ENCODE measurements at places on chromosomes 7 and 10.

DNA sequence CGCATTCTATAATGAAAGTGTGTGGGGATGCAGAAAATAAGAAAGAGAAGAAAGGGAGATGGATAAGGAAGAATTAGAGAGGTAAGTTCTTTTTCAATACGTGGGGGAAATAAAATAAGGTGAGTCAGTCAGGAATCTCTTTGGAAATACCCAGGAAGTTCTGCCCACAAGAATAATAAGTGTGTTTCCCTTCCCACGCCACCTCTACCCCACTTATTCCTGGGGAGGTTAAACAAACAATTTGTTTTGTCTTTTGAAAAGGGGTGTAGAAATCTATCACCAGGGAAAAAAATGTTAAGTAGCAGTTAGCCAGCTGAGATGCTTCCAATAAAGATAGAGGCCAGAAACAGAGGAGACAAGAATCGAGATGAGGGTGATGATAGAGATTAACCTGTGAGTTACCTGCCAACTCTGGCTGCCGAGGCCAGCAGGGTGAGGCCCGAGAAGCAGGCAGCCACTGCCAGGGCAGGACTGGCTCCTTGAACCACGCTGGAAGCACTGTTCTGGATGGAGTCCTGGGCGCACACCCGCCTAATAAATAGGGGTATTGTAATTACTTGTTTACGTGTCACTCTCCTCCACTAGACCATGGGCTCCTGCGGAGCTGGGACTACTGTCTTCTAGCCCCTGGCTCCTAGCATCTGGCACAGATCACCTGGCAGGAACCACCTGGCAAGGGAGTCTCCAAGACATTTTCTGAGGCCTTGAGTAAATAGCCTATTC, 191.3 kb downstream of the FGFR2 start:
- no peak for DNase-seq

DNA sequence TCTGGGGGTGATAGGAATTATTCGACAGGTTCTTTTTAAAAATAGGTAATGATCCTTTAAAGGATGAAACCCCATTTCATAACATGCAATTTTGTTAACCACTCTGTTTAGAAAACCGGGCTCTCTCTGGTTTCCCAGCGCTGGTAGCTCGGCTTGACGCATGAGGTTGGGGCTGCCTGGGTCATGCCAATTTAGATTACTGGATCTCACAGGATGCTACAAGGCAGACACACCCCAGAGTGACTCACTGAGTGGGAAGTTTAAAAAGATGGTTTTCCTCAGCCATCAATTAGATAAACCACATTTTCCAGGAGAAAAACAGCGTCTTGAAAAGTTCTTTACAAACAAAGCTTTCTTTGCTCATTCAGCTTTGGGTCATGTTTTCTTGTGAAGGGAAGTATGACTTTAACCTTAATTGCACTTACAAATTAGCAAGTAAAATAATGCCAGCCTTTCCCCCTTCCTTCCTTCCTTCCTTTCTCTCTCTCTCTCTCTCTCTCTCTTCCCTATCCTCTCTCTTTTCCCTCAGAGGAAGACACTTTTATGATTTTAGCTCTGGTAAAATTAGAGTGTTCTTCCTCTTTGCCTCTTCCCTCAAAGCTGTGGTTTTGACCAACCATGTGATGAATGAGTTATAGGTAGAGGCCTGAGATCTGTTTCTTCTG, 99.8 kb downstream of the EPDR1 start:
- DNase-seq = no peak

GRCh38 chr10:60399328-60399727, 9.7 kb upstream of the ANK3 start:
- DNase-seq = no peak

DNA sequence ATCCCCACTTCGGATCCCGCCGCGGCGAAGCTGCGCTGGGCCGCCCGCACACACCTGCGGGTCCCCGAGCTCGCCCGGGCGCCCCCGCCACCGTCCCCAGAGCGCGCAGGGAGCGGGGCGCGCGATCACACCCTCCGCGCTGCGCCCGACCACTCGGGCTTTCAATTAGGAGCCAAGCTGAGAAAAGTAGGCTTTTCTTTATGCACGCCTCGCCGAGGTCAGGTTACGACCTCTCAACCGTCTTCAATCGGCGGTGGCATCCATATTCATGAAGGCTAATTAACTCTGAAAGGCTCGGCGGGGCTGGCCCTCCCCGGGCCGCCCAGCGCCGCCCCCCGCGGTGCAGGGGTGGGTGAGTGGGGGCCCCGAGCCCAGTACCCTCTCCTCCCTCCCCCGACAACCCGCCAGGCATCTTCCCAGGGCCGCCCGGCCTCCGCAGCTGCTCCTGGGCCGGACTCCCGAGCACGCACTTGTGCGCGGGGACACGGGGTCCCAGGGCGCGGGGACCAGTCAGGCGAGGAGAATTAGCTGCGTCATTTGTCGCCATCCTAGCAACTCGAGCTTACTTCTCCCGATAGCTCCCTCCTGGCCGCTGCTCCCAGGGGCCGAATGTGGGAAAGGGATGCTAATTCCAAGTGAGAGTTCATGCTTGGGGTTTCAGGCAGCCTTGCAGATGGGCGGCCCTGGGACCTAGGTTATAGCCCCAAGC, 155.5 kb upstream of the LYZL2 start:
- DNase-seq = no peak

DNA sequence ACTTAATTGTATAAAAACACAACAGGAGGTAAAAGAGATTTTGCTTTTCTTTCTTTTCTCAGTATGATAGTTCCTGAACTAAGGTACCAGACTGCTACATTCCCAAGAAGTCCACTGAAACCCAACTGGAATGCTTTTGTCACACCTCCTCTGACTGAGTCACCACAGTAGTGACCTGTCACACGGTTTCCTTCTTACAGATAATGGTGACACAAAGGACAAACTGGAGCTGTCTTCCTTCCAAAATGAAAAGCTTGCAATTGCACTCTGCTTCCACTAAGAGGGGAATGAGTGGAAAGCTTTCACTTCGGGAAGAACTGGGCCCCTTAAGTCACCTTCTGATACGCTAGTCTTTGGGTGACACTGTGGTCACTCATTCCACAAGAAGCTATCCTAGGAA, 122.2 kb downstream of the KMT2E start:
- no peak for DNase-seq

- DNase-seq = no peak
These were observed 83.2 kb downstream of the FRMD4A start for GRCh38 chr10:14247377-14248116.

DNA sequence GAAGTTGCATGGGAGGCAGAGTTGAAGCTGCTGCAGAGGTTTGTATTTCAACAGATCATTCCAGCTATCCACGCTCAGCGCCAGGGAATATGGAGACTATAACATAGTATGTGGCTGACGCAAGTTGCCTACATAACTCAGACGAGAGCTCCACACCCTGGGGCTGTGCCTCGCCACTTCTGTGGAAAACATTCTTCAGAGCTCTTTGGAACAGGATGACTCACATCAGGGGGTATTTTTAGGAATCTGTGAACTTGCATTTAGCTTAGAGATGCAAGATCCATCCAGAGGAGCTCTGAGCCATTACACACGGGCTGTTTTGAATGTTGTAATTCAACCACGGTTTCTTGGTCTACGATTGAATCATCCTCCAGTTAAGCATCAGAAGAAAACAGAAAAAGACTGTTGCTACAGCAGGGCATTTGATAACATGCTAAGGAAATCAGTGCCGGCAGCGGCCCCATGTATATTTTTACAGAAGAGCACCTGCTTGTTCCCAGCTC, 481.5 kb upstream of the AKR1E2 start:
- DNase-seq = no peak

DNA sequence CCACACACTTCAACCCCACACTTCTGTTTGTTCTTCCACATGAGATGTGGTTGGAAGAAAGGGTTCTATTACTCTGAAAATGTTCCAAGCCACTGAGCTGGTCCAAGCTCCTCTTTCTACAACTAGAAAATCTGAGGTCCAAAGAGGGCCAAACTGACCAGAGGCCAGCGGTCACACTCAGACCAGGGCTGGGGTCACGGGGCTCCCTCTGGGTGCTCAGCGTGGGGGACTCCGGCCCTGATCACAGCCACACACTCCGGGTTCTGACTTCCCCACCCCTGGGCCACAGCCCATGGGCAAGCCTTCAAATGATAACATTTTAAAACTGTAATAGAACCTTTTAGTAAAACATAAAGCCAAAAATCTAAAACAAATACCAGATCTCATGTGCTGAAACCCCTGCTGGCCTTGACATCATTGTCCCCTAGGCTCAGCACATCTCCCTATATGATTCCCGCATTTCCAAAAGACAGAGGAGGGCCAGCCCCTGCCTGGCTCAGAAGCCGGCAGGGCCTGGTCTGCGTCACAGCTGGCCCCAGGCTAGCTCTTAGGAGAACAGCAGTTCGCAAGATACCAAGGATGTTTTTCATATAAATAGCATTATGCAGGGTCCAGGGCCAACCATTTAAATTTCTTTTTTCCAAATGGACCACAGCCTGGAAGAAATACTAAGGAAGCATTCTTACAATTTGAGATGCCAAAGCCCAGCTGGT, 3.3 kb downstream of the CRYGN start:
- no peak for DNase-seq

DNA sequence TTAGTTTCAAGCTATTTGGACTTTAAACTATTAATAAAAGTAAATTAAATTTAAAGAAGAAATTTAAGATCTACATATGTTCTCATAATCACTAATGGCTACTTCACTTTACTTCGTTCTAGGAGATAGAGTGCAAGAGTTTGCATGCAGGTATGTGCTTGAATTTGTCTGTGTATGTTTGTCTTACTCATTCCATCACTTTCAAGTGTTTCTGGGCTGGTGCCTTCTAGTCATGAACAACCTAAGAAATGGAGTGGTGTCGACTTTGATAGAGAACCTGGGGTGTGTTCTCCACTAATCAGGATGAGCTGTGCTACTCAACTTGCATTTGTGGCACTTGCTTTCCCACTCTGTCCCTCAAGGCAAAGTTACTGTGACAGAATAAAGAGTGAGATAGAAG, 169.9 kb downstream of the KCND2 start:
- DNase-seq = no peak

- no peak for DNase-seq
These were observed 57.9 kb upstream of the SYPL1 start for GRCh38 chr7:106169821-106170610.

DNA sequence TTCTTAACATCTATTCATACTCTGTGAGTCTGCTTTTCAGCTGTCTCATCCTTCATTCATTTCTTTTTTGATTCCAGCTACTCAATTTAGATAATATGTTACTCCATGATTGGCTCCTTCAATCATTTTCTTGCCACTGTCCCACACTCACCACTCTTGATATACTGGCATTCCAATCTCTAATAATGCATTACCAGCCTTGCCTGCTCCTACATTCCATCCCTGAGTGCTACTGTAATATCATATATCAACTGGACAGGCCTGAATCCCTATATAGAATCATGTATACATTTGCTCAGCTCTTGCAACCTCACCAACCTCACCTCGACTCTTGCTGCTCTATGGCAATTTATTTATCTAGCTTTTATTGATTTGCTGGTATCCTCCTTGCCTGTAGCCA, 45.0 kb upstream of the SLC13A1 start:
- no peak for DNase-seq

Data from RPMI8226 (cell line).